ENCODE measurements at places on chromosomes 5 and 9. TPM values are rescaled to one million over a fixed set of nuclear protein-coding genes. Genes with fewer than 3 reads are reported as not detected.

- no peak overlapping the region for H3K27ac ChIP-seq
- H3K4me3 ChIP-seq: no peak overlapping the region
- H3K4me1 ChIP-seq: no peaks in the 10 kb centered on the region
- H3K36me3 ChIP-seq: no peaks in the 10 kb centered on the region
- H3K27me3 ChIP-seq: peaks cover 2% of the 10 kb centered on the region
Measured at GRCh38 chr9:37390759-37391158, 31.7 kb upstream of the GRHPR start.

DNA sequence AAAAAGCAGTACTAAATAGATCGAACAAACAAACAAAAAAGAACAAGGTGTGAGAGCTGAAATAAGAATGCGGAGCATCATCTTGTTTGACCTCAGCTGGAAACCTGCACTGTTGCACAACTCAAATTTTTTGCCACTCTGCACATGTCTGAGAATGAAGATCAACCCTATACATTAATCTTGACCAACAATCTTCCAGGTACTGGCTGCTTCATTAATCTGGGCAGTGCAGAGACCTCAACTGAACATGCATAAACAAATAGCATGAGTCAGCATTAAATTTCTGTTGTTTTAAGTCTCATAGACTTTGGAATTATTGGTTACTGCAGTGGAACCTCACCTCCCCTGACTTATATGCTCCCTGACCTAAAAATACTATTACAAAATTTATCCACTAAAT is 114.6 kb upstream of the FTMT start:
- H3K27me3 ChIP-seq: no peaks in the 10 kb centered on the region
- H3K4me3 ChIP-seq: no peak overlapping the region
- no peaks in the 10 kb centered on the region for H3K36me3 ChIP-seq
- DNase-seq: no peak

DNA sequence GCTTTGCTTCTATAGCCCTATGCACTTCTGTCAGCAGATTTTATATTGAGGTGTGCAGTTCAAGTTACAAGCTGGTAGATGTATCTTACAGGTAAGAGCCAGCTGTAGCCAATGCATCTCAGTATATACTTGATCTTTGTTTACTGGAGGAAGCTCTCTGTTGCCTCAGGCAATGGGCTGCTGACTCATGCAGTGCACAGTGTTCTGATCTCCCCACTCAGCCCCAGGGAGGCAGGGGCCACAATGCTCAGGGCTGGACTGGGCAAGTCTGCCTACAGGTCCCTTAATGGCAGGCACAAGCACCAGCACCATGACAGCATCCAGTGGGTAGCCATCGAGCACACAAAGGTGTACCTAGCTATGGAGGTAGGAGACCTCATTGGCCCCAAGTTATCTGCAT is 178.8 kb upstream of the CDH10 start:
- H3K4me3 ChIP-seq: no peak overlapping the region
- no peaks in the 10 kb centered on the region for H3K36me3 ChIP-seq
- no peak overlapping the region for H3K27ac ChIP-seq
- no peak for DNase-seq
- no peaks in the 10 kb centered on the region for H3K27me3 ChIP-seq
- no peaks in the 10 kb centered on the region for H3K4me1 ChIP-seq

DNA sequence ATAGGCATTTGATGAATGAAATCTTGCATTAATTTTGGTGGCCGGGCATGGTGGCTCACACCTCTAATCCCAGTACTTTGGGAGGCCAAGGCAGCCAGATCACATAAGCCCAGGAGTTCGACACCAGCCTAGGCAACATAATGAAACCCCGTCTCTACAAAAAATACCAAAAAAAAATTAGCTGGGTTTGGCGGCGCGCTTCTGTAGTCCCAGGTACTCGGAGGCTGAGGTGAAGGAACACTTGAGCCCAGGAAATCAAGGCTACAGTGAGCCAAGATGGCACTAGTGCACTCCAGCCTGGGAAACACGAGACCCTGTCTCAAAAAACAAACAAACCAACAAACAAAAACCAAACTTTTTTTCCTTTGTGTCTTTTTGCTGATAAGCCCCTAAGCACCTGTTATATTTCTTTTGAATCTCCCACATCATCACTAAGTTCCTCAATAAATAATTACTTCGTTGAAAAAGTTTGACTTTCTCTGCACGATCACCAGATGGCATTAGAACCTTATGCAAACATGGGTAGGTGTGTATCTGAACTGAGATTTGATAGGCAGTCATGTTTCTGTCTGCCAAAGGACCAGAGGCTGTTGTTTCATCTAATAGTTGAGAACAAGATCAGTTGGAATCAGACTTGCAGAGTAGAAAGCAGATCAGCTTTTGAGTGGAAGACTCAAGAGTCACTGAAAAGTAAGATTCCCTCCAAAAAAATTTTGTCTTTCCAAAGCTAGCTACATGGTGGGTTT is 5.5 kb upstream of the MATR3 start:
- no peak for DNase-seq
- no peaks in the 10 kb centered on the region for H3K4me1 ChIP-seq
- no peaks in the 10 kb centered on the region for H3K27me3 ChIP-seq
- H3K36me3 ChIP-seq: peaks cover 6% of the 10 kb centered on the region
- no peak overlapping the region for H3K27ac ChIP-seq

GRCh38 chr9:78871452-78872331 is 574.8 kb downstream of the PSAT1 start:
- peak; percentile 74 for DNase-seq
- no peaks in the 10 kb centered on the region for H3K36me3 ChIP-seq
- peaks cover 6% of the 10 kb centered on the region for H3K4me1 ChIP-seq
- H3K27ac ChIP-seq: peak overlapping the region; percentile 45

DNA sequence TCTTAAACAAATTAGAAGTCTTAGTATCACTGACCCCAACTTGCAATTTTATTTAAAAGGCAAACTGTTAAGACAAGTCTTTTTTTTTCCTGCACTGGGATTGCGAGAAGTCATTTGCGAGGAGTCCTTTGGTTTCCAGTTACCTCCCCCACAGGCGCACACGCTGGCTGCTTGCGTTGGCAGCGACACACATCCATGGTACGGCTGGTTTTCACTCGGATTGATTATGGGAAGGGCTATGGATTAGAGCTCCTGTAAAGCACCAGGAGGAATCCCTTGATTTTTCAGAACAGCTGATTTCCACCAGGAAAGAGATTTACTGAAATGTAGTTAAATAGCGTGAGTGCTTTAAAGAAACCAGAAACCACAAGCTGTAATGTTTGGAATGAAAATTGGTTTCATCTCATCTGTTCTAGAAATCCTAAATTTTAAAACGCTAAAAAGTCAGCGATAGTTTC is 737 bp downstream of the SLC1A3 start:
- no peaks in the 10 kb centered on the region for H3K27me3 ChIP-seq
- peak; percentile 61 for DNase-seq
- peak overlapping the region; percentile 58 for H3K4me3 ChIP-seq
- peaks cover 2% of the 10 kb centered on the region for H3K4me1 ChIP-seq

DNA sequence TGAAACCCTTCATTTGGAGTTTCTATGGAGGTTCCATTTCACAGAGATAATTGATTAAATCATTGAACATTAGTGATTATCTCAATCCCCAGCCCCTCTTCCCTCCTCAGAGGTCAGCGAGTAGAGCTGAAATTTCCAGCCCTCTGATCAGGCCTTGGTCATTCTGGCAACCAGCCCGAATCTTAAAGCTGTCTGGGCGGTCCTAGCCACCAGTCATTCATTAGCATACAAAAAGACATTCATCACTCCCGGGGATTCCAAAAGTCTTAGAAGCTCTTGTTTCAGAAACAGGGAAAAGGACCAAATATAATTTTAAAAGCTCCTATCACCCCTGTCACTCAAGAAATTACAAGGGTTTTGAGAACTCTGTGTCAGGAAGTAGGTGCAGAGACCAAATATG is 41.3 kb downstream of the ZNF474 start:
- peak; percentile 30 for DNase-seq
- H3K36me3 ChIP-seq: no peaks in the 10 kb centered on the region
- H3K27me3 ChIP-seq: no peaks in the 10 kb centered on the region
- H3K4me3 ChIP-seq: no peak overlapping the region

GRCh38 chr5:127608077-127608660 is 40.7 kb upstream of the CTXN3 start:
- DNase-seq: peak; percentile 69
- H3K4me1 ChIP-seq: no peaks in the 10 kb centered on the region
- no peaks in the 10 kb centered on the region for H3K36me3 ChIP-seq
- no peak overlapping the region for H3K27ac ChIP-seq

DNA sequence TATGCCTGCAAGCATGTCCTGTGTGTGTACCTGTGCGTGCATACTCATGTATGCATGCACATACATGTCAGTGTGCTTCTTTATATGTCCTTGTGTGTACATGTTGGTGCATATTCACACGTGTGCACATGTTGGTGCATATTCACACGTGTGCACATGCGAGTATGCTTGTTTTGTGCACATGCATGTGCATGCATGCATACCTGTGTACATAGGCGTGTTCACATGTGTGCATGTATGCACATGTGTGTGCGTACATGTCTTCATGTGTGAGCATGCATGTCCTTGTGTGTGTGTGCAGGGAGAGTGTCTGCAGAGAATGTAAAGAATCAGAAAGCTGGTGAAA is 72.2 kb upstream of the FCN2 start:
- DNase-seq: no peak
- peaks cover 7% of the 10 kb centered on the region for H3K4me1 ChIP-seq
- no peaks in the 10 kb centered on the region for H3K27me3 ChIP-seq
- H3K27ac ChIP-seq: no peak overlapping the region
- H3K36me3 ChIP-seq: peaks cover 35% of the 10 kb centered on the region

DNA sequence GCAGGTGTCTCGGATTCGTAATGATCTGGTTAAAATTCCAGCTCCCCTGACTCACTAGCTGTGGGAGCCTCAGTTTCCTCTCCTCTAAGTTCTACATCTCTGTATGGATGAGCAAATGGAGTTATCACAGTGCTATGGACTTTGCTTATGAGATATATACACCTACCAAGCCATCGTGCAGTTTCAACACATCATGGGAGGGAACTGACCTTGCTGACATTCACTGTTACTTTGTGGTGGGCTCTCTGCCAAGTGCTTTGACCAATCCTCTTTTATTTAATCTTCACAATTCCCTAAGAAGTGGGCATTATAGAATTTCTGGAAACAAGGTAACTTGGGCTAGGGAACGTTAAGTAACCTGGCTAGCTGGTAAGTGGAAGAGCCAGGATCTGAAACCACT is 70.2 kb downstream of the PTPN3 start:
- no peak overlapping the region for H3K4me3 ChIP-seq
- no peak for DNase-seq
- no peak overlapping the region for H3K27ac ChIP-seq
- H3K4me1 ChIP-seq: no peaks in the 10 kb centered on the region
- H3K27me3 ChIP-seq: no peaks in the 10 kb centered on the region

- peaks cover 14% of the 10 kb centered on the region for H3K36me3 ChIP-seq
- no peak overlapping the region for H3K4me3 ChIP-seq
- H3K4me1 ChIP-seq: peaks cover 31% of the 10 kb centered on the region
- no peaks in the 10 kb centered on the region for H3K27me3 ChIP-seq
Measured at GRCh38 chr9:95061916-95062595, 255.5 kb downstream of the FANCC start.

- H3K4me3 ChIP-seq: no peak overlapping the region
- DNase-seq: peak; percentile 61
- H3K4me1 ChIP-seq: peaks cover 5% of the 10 kb centered on the region
Measured at GRCh38 chr5:32233696-32234447, 59.8 kb upstream of the GOLPH3 start.

- H3K4me1 ChIP-seq: no peaks in the 10 kb centered on the region
- DNase-seq: no peak
- no peaks in the 10 kb centered on the region for H3K27me3 ChIP-seq
- H3K4me3 ChIP-seq: no peak overlapping the region
- H3K36me3 ChIP-seq: no peaks in the 10 kb centered on the region
- H3K27ac ChIP-seq: no peak overlapping the region
Measured at GRCh38 chr9:134258828-134259546, 67.3 kb upstream of the RXRA start.

- H3K36me3 ChIP-seq: no peaks in the 10 kb centered on the region
- no peak overlapping the region for H3K4me3 ChIP-seq
- H3K27me3 ChIP-seq: no peaks in the 10 kb centered on the region
- no peak overlapping the region for H3K27ac ChIP-seq
- no peaks in the 10 kb centered on the region for H3K4me1 ChIP-seq
- no peak for DNase-seq
Measured at GRCh38 chr5:149333711-149334443, 11.4 kb upstream of the GRPEL2 start.

DNA sequence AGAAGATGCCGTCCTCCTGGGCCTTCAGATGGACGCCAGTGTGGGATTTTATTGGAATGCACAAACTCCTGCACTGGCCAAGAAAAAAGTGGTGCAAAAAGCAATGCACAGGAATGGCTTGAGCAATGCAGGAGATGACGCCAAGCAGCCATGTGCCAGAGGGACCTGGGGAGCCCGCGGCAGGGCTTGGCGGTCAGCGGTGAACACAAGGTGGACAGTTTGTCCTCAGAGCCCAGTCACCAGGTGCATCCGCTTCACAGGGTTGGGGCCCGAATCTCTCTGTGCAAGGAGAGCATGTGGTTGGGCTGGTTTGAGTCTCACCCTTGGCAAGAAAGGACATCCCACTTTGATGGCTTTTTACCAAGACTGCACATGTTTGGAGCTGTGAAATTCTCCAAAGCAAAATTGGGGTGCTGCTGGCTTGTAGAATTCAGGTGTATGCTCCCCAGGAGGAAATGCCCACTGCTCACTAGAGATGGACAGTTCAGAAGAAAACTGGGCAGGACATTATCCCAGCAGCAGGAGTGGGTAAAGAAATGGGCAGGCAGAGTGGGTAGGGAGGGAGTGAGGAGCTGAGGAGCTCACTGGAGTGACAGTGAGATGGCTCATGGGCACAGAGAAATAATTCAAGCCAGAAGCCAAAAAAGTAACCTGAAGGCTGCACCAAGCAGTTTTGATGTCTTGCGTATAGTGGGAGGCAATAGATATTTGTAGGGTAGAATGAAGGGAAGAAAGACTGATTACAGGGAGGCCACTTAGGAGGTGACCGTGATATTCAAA is 463.9 kb downstream of the MTRR start:
- H3K36me3 ChIP-seq: no peaks in the 10 kb centered on the region
- no peak overlapping the region for H3K4me3 ChIP-seq
- H3K27me3 ChIP-seq: no peaks in the 10 kb centered on the region
- DNase-seq: no peak

GRCh38 chr9:114953959-114954358 is 23.6 kb upstream of the TNFSF8 start:
- peaks cover 9% of the 10 kb centered on the region for H3K4me1 ChIP-seq
- H3K27me3 ChIP-seq: peaks cover under 1% of the 10 kb centered on the region
- no peak overlapping the region for H3K27ac ChIP-seq
- DNase-seq: peak; percentile 95
- no peaks in the 10 kb centered on the region for H3K36me3 ChIP-seq

GRCh38 chr9:108078811-108079210 is 589.2 kb upstream of the KLF4 start:
- no peaks in the 10 kb centered on the region for H3K27me3 ChIP-seq
- DNase-seq: no peak

The FGF18 gene
- total RNA-seq: 8.0 TPM

The SLC6A3 gene
- total RNA-seq: not detected

The SPATA31E1 gene
- not detected for total RNA-seq

The WDR38 gene
- not detected for total RNA-seq

The SRP19 gene
- total RNA-seq: 58.0 TPM

The CTNND2 gene
- total RNA-seq: not detected

The ZNF879 gene
- 7.1 TPM for total RNA-seq

The SLC46A2 gene
- total RNA-seq: not detected

The FAM200C gene
- total RNA-seq: 4.9 TPM

All from fibroblast of lung (primary cell).